Neuronal stem cell (in vitro differentiated cells): ENCODE measurements at places on chromosomes 2 and 18.
A peak's percentile ranks its signal among the peaks of the same experiment; 100 is the strongest.

DNA sequence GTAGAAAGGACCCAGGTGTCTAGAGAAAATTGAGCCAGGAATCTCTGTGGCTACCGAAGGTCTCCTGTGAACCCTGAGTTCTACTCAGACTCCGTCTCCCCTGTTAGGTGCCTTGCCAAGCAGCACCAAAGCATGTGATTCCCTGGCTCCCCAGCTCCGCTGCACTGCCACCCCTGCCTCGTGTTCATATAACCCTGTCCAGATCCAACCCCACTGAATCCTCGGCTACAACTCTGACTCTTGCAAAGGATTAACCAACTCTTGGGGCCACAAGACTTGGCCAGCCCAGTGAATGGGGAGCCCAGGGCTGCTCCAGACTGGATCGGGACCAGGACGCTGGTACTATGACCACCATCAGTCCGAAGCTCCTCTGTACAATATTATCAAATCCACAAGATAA, 37.3 kb upstream of the ACAA2 start:
- no peak for DNase-seq

- DNase-seq: no peak
These were observed 184.9 kb upstream of the PARD3B start for GRCh38 chr2:204360218-204361007.

GRCh38 chr18:13710414-13710831, 15.9 kb downstream of the FAM210A start:
- no peak for DNase-seq

- DNase-seq: no peak
These were observed 41.8 kb upstream of the PDK1 start for GRCh38 chr2:172513935-172514586.

DNA sequence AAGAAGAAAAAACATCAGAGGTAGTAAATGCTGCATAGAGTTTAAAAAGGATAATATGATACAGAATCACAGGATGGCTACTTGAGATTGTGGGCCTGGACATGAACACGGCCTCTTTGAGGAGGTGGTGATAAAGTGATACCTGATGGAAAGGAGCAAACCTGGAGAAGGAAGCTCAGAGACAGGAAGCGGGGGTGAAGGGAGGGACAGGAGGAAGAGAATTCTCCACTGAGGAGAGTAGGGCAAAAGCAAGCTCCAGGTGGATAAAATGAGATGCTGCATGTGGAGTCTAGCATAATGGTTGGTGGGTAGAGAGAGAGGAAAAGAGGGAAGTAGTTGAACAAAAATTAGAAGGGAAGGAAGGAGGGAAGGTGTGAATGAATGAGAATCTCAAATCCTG, 77.0 kb upstream of the GALNT3 start:
- DNase-seq: no peak

GRCh38 chr2:217293046-217293445, 433.2 kb upstream of the TNP1 start:
- DNase-seq: no peak

- DNase-seq: no peak
These were observed 131.5 kb downstream of the MBP start for GRCh38 chr18:77001041-77001440.

GRCh38 chr2:104046466-104046865, 807.4 kb upstream of the POU3F3 start:
- no peak for DNase-seq

DNA sequence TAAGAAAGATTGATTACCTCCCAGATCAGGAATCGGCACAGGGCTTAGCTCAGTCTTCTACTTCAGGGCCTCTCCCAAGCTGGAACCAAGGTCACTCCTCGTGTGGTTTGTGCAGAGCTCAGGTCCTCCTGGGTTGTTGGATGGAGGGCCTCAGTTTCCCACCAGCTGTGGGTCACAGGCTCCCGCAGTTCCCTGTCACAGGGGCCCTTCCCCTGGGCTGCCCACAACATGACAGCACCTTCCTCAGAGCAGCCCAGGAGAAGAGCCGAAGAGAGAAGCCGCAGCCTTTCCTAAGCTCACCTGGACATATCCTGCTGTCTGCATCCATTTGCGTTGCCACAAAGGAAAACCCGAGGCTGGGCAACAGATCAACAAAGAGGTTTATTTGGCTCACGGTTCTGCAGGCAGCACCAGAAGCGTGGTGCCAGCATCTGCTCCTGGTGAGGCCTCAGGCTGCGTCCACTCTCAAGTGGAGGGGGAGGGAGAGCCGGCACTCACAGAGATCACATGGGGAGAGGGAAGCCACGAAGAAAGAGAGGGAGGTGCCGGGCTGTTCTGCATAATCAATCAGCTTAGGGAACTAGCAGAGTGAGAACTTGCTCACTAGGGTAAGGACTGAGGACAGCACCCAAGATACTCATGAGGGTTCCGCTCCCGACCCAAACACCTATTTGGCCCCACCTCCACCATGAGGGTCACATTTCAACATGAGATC, 13.0 kb upstream of the ALLC start:
- no peak for DNase-seq

DNA sequence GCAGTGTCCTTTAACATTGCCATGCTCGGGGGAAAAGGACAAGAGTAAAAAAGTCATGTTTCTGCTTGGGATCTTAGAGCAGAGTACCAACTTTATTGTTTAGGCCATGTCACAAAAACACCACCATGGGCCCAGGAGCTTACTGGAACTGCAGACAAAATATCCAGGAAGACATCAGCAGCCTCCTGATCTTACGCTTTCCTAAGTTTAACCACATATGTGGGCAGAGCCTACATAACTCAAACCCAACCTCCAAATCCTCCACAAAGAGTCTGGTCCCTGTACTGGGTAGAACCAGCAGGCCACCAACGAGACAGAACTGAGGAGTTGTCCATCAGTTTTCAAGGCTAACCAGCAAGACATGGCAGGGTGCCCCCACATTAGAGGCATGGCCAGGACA, 10.3 kb downstream of the GALNT14 start:
- DNase-seq: no peak

GRCh38 chr2:223841436-223842190, 4.2 kb upstream of the AP1S3 start:
- no peak for DNase-seq

- no peak for DNase-seq
These were observed 152.6 kb downstream of the GULP1 start for GRCh38 chr2:188444106-188444835.

DNA sequence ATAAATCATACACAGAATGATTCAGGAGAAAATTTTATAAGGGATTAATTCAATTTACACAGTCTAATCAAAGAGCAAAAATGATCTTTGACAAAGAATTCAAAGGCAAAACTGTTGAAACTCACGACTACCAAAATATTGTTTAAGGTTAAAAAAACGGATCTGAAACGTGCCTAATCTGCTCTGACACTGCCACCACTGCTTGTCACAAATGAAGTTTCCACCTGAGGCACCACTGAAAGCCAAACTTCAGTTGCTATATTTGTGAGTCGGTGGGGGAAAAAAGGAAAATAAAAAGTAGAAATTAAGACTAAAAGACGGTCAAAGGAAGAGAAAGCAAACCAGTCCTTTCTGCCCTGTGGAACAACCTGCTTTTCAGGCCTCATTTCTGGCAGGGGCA, 140.6 kb upstream of the DNMT3A start:
- DNase-seq: no peak

- DNase-seq: no peak
These were observed 96.8 kb downstream of the VSNL1 start for GRCh38 chr2:17637131-17637906.

- no peak for DNase-seq
These were observed 328.5 kb upstream of the FANCL start for GRCh38 chr2:58569475-58570185.

- DNase-seq: no peak
These were observed 198.1 kb downstream of the SATB2 start for GRCh38 chr2:199259671-199260070.

- DNase-seq: peak; percentile 24
These were observed 14.3 kb downstream of the COPS7B start for GRCh38 chr2:231800493-231801091.

- DNase-seq: peak; percentile 71
These were observed 126.0 kb downstream of the OSBPL1A start for GRCh38 chr18:24271381-24272228.

DNA sequence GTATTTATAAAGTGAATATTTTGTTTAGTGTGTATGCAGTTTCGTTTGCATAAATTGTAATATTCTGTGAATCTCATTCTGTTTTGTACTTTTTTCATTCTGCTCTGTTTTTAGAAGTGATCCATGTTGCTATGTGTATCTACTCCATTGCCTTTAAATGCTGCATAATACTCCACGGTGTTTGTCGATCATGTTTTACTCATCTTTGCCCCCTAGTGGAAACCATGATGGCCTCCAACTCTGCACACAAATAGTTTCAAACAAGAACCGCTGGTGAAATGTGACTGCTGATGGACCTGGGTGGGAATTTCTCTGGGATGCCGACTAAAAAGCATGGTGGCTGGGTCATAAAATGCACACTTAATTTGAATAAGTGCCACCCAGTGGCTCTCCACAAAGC, 32.0 kb upstream of the SKOR2 start:
- DNase-seq: no peak

- no peak for DNase-seq
These were observed 73.5 kb upstream of the DYNAP start for GRCh38 chr18:54517521-54517920.

DNA sequence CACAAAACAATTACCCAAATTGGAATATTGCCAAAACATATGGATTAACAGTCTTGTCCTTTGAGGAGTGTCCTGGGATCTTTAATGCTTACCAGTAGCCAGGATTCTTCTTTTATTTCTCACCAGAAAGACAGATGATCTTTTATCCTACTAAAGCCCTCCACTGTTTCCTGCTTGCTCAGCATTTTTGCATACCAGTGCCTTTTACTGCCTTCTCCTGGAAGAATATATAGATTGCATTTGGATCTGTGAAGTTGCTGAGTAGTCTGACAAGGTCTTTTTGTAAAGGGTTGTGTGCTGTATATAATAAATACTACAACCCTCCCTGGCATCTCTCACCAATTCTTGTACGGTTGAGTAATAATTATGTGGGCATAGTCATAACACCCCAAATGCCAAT, 652.2 kb downstream of the LRRTM4 start:
- DNase-seq: no peak

- no peak for DNase-seq
These were observed 64.0 kb downstream of the SLC40A1 start for GRCh38 chr2:189516546-189516945.

- no peak for DNase-seq
These were observed 53.0 kb downstream of the EPHA4 start for GRCh38 chr2:221518935-221519625.

DNA sequence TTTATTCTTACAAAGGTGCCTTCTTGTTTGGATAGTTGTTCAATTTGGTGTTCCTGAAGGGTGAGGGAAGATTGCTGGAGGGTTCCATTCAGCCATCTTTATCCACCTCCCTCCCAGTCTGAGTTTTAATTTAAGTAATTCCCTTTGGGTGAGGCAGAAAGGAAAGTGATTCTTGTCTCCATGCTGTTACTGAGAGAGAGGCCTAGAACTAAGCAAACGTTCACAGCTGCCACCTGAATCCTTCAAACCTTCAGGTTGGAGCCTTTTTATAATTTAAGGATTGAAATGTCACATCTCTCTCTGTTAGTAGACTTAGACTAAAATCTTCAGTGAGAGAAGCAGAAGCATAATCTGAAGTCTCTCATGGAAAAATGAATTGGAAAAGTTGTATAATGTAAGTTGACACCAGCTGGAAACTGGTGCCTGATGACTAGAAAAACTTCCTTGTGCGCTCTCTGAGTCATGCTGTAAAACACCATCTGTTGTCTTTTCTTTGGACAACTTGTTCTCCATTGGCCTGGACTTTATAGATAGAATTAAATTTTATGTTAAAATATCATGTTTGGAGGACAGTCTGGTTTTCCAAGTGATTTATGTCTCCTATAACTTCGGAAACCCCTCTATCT, 14.6 kb downstream of the STRADB start:
- DNase-seq: no peak

GRCh38 chr2:196902828-196903227, 23.7 kb downstream of the PGAP1 start:
- no peak for DNase-seq

GRCh38 chr2:173874003-173874893, 90.9 kb downstream of the SP3 start:
- no peak for DNase-seq

DNA sequence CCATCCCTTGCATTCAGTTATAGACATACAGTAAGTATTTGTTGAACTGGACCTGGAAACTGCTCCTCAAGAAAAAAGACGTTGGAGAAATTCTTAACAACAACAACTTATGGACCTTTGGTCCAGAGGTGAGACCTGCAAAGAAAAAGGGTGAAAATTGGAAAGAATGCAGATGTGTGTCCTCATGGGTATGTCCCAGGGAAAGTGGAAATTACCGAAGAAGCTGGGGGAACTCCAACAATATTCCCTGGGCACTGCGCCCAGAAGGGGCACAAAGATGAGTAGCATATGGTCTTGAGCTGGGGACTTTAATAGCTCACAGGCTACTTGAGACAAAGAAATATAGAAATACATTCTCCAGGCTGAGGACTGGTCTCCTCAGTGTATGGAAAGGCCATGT, 35.5 kb upstream of the YWHAQ start:
- DNase-seq: no peak

GRCh38 chr2:119251652-119252051, 28.0 kb downstream of the STEAP3 start:
- no peak for DNase-seq

DNA sequence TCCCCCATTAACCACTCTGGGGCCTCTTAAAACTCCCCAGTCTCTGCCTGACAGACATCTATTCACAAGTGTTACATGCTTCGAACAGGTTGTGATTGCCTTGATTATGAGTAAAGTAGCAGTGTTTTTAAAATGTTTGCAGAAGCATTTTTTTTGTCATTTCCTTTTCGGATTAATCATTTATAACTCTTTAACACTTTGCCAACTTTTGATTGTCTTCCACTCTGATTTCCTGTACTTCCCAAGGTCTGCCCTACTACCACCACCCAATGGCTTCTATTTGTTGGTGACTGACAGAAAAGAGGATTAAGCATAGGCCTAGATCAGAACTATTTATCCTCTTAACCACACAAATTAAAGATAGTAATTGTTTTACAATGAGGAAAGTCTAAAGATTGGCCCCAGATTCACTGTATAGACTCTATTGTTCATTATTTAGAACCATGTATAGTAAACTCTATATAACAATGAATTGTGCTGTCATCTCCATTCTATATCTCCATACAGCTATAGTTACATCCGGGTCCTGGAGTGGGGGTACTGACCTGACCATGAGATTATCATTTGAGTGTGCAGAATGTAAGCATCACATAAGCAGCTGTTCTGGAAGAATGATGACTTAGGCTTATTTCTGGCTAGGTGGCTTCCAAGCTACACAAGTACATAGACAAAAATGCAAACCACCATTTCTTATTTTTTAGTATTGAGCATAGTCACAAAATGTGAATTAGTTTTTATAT, 110.3 kb upstream of the RBMS1 start:
- no peak for DNase-seq

DNA sequence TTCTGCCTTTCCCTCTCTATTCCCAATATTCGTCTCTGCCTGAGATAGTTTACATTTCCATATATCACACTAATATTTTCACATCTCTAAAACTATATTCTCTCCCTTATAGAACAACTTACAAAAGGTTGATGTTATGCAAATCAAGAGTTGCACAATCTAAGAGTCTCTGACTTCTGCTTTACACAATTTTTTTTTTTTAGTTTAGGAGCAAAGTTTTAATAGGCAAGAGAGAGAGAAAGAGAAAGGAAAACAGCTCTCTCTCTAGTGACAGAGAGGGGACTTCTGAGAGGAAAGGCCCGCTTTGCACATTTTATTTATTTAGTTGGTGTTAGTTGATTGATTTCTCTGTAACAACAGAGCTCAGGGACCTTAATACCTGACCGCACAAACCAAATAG, 380.2 kb downstream of the TXNL1 start:
- DNase-seq: no peak
